ENCODE measurements at places on chromosomes 7 and 10.

DNA sequence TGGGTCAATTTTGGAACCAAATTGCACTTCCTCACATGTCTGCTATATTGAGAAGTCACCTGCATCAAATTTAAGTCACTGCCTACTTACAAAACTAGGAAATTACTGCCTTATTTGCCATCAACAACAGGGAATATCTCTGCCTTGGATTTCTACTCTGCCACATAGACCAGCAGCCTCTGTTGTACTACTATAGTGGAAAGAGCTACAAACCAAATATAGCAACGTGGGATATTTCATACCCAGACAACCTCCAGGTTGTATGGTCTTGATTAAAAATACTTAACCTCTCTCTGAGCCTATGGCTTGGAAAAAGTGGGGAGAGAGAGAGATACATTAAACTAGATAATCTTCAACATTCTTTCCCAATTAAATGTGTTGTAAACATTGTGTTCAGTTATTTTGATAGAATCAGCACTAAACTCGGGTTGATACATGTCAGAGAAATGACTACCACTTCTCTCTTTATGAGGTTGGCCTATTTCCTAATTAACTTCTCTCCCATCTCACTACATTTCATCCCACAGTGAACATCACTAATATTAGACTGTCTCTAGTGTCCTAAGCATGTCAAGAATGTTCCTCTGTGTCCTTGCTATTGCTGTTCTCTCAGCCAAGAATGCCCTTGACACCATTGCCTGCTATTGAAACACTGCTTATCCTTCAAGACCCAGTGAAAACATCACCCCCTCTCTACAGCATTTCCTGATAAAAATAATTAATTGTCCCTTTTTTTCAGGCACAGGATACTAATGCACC lies 421.2 kb downstream of the IPMK start:
- no peak for DNase-seq

- DNase-seq = no peak
These were observed 444.7 kb downstream of the MAGI2 start for GRCh38 chr7:79008786-79009185.

- DNase-seq = no peak
These were observed 191.3 kb upstream of the RHOBTB1 start for GRCh38 chr10:61135276-61135721.

- no peak for DNase-seq
These were observed 145.9 kb downstream of the GFRA1 start for GRCh38 chr10:116126954-116127695.

DNA sequence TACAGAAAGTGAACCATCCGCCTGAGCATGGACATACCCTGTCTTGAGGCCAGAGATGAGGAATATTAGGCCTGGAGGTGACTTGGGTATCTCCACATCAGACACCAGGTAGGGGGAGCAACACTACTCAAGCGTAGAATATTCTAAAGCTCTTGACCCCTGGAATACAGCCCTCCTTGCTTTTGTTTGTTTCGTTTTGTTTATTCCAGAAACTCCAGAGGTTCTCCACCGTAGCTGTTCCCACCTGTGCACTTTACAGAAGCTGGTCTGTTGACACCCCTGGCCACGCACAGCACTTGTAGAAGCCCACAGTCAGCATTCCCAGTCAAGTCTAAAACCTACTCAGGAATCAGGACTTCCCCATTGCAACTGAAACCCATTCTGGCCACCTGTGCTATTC lies 139.6 kb upstream of the NEBL start:
- no peak for DNase-seq

GRCh38 chr10:22489467-22489866 lies 144.2 kb downstream of the SPAG6 start:
- no peak for DNase-seq

GRCh38 chr7:929311-929711 lies 25.2 kb downstream of the ADAP1 start:
- no peak for DNase-seq

GRCh38 chr7:51973939-51974338 lies 657.3 kb upstream of the COBL start:
- no peak for DNase-seq

DNA sequence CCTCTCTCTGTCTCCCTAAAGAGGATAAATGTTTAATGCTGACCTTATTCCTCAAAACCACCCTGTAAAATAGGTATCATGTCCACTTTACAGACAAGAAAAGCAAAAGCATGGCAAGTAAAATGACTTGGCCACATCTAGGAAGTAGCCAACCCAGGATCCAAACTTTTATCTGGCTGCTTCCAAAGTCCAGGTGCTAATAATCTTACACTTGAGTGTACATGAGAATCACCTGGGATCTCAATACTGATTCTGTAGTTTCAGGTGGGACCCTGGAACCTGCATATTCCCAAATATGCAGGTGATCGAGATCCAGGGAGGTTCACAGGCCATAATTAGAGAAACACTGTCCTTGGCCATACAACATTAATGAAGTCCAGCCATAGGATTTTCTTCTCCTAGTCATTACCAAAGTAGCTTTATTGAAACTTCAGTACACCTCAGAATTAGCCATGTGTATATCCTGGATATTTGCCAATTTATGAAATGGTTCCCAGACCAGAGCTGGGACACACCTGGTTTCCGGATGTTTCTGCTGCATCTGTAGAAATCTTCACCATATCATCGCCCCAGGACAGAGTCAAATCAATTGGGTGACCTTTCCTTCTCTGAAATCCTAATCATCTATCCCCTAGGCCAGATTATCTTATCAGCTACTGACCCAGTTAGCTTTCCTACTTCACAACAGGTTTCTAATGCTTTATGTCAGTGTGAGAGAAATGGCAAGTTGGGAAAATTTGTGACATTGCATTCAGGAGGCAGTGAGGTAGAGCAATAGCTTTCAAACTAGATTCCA lies 119.1 kb upstream of the KMT2E start:
- no peak for DNase-seq

- DNase-seq = no peak
These were observed 5.2 kb downstream of the ARL4A start for GRCh38 chr7:12692479-12693259.

DNA sequence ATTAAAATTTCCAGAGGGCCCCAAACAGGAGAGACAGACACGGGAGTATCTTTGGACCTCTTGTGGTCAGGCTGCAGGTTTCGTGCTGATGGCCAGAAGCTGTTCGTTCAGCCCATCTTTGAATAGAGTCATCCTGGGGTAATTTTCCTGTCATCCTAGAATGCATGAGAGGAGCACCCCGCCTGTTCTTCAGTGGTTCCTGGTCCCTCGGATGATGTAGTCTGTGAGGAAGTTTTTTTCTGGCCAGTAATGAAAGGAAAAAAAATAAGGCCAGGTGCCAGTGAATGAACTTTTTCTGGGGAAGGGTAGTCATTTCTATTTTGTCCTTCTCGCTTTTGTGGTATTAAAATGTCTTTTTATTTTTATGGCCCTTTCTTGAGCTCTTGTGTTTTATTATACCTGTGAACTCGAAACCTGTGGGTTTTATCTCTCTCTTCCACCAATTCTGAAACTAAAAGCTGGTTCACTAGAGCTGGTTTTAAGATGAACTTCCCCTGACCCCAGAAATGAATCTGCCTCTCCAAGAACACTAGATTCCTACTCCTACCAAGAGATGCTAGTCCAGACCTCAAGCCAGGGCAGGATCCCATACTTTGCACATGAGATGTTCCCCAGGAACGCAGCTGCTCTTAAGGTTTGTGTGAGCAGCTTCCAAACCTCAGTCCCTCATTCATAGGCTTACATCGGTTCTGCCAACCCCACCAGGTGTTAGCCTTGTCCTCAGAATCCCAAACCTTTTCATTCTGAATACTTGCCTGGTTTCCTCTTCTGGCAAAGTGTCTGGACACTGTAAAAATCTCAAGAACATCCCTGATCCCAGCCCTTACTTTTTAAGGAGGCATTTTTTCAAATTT lies 15.4 kb upstream of the MEST start:
- no peak for DNase-seq

- DNase-seq = no peak
These were observed 241.3 kb upstream of the LRRTM3 start for GRCh38 chr10:66684581-66684980.

- DNase-seq = no peak
These were observed 79.1 kb upstream of the PPIF start for GRCh38 chr10:79268161-79268601.

DNA sequence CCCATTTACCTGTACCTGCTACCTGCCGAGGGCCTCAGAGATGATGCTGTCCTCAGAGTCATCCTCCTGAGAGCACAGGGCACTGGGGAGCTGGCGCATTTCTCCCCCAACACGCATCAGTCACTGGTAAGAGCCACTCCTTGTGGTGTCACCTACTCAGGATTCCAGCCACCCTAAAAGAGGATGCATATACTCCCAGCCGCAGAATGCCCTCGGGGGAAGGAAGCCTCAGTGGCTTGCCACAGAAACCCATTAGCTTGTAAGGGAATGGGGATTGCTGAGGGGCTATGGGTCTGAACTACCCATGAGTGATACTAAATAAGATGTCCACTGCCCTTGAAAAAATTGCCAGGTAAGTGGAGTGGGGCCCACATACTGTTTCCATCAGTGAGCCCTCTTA lies 279.2 kb downstream of the WDR11 start:
- no peak for DNase-seq

DNA sequence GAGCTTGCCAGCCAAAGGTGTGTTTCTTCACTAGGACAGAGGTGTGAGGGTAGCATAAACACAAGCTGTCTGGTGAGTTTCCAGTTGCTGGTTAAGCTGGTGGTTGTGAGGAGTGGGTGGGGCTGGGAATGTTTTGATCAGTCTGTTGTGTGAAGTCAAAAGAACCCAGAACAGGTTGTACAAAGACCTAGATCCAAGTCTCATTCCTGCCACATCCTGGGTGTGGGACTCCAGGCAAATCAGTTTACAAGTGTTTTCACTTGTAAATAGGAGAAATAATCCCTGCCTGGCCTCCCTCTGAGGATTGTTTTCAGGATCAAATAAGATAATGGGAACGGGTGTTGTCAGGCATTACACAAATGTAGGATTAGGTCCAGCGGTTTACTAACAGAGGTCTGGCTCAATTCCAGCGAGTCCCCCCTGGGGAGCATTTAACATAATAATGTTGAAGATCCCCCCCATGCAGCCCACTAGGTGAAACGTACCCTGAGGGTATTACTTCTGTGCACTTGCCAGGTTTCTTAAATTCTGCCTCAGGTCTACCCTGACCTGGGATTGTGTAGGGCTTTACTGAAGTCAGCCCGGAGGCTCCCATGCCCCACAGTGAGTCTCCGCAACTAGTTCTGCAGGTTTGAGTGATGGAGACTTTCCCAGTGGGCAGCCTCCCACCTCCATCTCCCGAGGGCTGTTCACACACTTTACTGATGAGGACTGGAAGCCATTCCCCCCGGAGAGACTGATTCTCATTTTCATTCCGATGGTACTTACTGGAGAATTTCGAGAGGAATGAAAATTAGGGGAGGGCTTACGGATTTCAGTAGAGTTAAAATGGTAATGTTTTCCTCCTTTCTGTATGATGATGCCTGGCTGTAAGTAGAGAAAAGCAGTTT lies 2.7 kb upstream of the FRAT2 start:
- DNase-seq = no peak

DNA sequence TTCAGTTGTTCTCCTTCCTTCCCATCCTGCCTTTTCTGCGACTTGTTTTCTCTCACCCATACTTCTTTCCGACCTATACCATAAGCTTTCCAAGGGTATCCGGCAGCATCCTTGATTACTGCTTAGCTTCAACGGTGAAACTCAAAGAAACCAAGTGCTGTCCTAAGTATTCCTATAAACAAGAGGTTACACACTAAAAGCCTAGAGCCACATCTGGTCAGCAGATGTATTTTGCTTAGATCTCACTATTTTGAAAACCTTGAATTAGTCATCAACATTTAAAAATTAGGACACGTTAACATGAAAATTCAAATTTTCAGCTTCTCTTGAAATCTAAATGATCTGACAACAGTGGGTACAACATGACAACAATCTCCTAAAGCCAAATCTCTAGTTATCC lies 20.0 kb downstream of the ARHGAP21 start:
- no peak for DNase-seq

DNA sequence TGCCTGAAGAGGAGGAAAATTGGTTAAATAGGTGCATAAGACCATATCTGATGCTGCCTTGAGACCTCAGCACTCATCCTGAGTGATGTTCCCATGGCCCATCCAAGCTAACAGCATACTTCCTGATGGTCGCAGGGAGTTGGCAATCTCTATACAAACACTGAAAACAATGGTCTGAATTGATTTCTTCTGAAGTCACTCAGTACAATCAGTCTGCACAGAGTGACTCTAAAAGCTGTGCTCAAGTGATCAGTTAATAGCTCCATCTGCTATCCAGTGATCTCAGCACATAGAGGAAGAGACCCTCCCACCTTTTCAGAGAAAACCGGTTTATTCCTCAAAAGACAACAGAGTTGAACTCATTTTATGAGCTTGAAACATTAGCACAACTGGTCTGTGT lies 3.9 kb downstream of the PPP1R17 start:
- no peak for DNase-seq

GRCh38 chr7:20835111-20835750 lies 48.5 kb upstream of the SP8 start:
- DNase-seq = no peak

- DNase-seq = no peak
These were observed 7.3 kb downstream of the ZNF503 start for GRCh38 chr10:75394221-75394620.

- DNase-seq = no peak
These were observed 263.3 kb upstream of the TCERG1L start for GRCh38 chr10:131574707-131575430.

GRCh38 chr7:68547799-68548198 lies 1050.5 kb upstream of the AUTS2 start:
- DNase-seq = no peak

DNA sequence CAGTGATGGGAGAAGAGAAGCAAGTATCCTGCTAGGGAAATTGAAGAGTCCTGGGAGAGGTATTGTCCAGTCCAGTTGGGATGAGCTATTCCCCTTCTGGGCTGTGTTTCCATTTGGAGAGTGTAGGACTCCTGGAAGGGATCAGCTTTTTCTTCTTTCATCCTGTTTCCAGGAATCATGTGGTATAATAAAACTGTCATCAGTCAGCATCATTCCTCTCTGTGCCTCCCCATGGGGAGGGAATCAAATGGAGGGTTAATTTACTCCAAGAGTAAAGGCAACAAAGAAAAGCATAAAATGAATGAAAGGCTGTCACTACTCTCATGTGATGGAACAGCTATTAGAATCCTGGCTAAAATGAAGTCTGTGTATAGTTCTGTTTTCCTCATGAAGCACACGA lies 429.9 kb downstream of the SORCS3 start:
- no peak for DNase-seq

- no peak for DNase-seq
These were observed 580.5 kb downstream of the INHBA start for GRCh38 chr7:41122256-41122987.

DNA sequence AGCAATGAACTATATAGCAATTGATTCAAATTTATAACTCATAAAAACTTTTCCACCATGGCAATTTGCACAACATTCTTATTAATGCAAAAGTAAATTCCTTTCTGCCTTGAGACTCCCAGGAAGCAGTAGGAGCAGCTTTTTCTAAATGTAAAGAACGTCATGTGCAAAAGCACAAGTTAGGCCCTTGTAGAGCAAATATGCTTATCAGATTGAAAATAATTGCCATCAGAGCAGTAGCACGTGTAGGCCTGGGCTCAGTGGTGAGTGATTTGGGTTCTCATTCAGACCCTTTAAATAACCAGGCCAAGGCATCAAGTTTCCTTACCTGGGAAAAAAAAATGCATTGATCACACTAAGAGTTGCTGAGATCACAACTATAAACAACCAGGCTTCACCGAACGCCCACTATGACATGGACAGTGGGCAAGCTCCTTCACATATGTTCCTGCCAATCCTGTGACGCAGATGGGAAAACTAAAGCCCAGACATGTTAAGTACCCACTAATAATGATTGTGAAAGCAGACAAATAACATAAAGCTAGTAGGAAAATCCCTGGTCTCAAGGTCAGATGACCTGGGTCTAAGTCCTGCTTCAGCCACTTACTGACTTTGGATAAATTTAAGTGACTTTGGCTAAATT lies 22.1 kb upstream of the SAR1A start:
- DNase-seq = no peak
